GM18507 (cell line): ENCODE measurements at places on chromosomes 2 and 18.
A peak's percentile ranks its signal among the peaks of the same experiment; 100 is the strongest.

GRCh38 chr2:60735496-60736250 is 20.4 kb upstream of the PAPOLG start:
- no peak for DNase-seq

DNA sequence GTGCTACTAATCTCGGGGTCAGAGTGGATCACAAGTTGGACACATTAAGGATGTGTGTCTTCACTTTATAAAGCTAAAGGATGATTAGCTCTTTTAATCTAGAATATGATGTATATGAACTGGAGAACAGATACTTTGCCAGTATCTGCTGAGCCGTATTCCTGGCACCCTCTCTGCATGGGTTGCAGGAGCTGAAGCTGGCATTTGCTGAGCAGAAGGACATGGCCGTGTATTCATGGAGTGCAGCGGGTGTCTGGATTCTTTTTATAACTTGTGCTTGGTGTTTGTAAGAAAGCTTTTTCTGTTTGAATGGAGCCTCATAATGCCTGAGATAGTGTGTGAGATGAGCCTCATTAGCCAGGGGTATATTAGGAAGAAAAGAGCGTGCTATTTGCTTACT is 103.9 kb upstream of the MCFD2 start:
- DNase-seq: no peak

DNA sequence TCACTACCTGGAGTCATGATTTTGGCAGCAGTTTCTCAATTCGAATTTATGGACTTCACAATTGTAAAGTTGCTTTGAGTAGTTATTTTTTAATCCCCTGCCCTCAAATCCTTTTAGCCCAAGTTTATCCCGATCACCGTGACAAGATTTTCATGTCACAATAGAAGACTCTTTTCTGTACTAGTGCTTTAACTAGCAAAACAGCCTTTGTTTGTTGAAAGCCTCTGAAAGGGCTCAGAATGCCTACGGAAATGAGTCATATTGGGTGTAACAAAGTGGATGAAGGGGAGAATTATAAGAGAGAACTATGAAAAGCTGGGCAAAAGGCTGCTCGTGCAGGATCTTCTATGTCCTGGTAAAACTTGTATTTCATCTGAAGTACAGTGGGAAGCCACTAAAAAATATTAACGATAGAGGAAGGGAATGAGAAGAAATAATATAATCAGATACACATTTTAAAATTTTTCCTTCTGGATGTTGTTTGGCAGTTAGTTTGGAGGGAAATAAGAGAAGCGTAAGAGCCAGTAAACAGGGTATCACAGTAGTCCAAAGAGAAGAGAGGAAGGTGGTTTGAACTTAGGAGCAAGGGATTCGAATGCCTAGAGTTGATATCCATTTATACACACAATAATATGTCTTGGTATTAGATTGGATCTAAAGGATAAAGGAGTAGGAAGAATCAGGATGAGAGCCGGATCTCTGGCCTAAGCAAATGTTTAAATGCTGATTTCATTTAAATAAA is 114.9 kb downstream of the GALNT13 start:
- DNase-seq: no peak

- DNase-seq: no peak
Observed at GRCh38 chr2:230137902-230138539, 69.3 kb upstream of the SLC16A14 start.

DNA sequence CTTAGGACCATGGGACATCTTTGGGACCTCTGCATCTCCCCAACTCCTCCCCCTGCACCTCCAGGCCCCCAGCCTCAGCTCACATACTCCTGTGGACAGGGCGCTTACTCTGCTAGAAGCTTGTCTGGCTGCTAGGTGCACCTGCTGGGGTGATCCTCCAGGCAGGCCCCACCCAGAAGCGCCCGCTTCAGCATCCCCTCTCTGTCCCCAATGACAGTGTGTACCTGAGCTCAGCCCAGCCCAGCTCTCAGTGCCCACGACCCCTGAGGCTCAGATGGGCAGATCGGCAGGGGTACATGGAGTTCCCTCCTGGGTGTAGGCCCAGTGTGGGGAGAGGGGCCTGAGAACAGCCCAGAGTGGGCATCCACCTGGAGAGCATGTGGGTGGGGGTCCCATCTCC is 5.9 kb downstream of the TEKT4 start:
- DNase-seq: no peak

DNA sequence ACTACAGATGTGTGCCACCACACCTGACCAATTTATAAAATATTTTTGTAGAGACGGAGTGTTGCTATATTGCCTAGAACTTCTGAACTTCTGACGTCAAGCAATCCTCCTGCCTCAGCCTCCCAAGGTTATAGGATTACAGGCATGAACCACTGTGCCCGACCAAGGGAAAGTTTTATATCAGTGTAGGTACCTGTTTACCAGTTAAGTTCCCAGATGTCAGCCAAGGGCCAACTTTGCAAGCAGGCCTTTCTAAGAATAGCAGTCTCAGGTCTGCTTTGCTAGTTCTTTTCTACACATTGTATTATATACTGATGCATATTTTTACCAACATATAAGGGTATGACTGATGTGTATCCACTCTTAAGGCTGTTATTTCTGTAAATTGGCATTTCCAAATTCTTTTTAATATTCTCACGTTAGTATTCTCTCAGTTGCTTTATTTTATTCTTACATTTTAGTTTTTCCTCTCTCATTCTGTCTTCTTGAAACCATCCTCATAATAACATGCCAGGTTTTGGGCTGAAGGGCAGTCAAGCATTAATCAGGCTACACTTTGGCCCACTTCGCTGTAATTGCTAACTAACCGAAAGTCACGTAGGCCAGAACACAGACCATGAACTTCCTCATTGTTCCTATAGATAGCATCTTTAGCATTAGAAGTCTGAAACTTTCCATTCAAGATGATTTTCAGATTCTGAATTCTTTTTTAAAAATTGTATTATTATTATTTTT is 25.0 kb upstream of the CXXC1 start:
- no peak for DNase-seq

DNA sequence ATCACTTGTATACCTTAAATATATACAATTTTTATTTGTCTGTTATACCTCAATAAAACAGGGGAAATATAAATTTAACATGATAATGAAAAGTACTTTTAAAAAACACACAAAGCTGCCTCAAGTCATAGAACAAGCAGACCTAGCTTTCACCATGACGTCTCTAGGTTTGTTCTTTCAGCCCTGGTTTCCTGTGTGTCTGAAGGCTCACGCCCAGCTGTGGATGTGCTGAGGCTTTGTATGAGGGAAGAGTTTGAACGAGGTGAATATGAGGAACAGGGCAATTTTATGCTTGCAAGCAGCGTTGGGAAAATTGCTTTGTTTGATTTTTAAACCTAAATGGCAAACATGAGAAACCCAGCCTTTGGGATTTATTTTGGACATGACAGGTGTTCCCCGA is 15.3 kb downstream of the SH3RF3 start:
- no peak for DNase-seq

GRCh38 chr2:197862246-197862955 is 58.0 kb downstream of the PLCL1 start:
- no peak for DNase-seq

GRCh38 chr2:173216051-173216450 is 138.6 kb upstream of the CDCA7 start:
- no peak for DNase-seq

DNA sequence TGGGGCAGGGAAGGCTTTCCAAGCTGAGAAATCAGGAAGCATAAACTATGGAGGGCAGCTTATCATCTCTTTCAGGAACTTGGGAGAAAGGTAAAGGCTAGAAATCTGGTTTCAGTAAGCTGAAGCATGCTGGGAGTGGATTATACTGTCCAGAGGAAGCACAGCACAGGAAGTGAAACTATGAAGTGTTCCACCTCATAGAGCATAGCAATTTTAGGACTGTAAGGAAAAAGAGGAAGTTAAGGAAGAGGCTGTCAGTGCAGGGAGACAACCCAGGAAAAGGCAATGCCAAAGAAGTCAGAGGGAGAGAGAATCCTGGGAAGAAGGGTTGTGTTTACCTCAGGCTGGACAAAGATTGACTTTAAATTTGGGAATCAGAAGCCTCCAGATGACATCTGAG is 51.9 kb downstream of the EFEMP1 start:
- no peak for DNase-seq

GRCh38 chr2:146997945-146998344 is 846.9 kb upstream of the ACVR2A start:
- no peak for DNase-seq

- no peak for DNase-seq
Observed at GRCh38 chr2:169716938-169717690, 16.5 kb upstream of the KLHL23 start.

DNA sequence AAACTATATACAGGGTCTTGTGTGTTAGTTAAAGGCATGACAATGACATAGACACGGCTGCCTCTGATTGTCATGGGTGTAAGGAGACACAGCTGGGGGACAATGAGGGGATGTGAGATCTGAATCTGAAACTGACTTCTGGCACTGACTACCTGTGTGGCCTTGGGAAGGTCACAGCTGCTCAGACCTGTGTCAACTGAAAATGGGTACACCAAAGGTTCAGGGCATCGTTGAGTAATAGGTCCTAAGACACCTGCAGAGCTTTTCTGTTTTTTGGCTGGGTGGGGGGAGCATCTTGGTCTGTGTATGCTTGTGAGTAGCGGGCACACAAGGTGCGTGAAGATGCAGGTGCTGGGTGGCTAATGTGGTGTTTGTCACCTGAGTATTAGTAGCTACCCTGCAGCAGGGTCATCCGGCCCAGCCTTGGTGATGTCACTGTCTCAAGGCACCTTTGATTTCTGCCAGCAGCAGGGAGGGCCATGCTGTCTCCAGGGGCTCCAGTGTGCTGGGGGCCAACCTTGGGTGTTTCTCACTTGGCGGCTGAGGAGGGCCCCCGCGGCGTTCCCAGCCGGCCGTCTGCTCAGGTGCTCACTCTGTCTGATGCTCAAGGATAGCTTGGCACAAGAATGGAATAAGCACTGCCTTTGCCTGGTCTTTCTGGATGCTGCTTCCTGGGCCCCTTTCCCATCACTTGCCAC is 53.1 kb upstream of the HS6ST1 start:
- DNase-seq: no peak

DNA sequence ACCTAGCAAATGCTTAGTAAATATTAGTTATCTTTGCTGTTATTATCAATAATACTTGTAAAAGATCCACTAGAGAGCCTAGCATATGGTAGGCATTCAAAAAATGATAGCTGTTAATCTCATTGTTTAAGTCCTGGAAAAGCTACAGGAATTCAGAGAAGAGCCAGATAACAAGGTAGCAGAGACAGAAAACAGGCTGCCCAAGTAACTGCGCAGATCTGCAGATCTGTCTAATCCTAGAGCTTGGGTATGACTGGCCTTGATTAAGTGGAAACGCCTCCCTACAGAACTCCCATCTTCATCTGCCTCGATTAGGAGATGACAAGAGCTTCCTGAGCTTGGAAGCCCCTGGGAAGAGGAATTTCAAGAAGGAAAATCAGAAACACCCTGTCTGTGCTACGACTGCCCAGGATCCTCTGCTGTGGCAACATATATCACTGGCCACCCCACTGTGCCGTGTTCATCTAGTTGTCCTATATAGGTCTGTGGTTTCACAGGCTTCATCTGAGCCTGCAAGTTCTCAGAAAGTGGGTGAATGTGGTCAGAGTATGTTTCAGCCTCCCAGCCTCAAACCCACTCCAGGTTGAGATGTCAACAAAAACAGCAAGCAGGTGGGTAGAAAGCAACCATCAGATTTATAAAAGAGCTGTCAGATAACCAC is 151.5 kb upstream of the PKDCC start:
- peak; percentile 8 for DNase-seq
